ENCODE measurements at places on chromosomes 1 and 21.

GRCh38 chr1:73009311-73009710 is 727.0 kb upstream of the NEGR1 start:
- DNase-seq: no peak

DNA sequence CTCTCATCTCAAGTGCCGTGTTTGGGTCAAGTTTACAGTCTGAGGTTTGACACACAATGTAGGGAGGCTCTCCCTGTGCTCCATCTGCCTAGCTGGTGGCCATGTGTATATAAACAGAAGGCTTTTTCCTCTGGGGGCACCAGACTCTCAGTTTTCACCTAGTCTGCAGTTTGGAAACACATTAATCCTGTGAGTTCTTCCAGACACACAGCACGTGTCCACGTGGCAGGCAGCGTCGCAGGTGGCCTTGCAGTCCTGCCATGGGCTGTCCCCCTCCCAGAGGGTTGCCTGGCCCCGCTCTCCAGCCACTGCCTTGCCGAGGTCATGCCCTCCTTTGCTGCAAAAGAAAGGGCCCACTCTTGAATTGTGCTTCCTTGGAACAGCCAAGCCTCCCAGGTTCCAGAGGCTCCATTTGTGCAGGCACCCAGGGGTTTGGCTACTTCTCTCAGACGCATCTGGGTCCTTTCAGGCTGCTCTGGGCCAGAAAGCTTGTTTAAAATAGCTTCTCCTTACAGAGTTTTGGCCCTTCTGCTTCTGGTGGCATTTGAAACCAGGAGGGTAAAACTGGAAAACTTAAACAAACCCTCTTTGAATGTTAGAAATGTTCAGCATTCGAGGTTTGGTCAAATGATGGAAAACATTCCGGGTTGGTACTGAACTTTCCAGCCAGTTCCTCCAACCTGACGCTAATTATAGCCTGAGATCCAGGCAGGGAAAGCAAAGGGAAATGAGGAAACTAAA is 4.4 kb upstream of the RUNX1 start:
- no peak for DNase-seq

- DNase-seq: no peak
Measured at GRCh38 chr1:10340930-10341590, 57.8 kb upstream of the PGD start.

GRCh38 chr21:45089964-45090363 is 15.6 kb downstream of the ADARB1 start:
- DNase-seq: no peak

GRCh38 chr1:76919085-76919484 is 51.8 kb downstream of the ST6GALNAC5 start:
- DNase-seq: no peak

- DNase-seq: no peak
Measured at GRCh38 chr1:92572520-92572919, 85.8 kb upstream of the GFI1 start.

DNA sequence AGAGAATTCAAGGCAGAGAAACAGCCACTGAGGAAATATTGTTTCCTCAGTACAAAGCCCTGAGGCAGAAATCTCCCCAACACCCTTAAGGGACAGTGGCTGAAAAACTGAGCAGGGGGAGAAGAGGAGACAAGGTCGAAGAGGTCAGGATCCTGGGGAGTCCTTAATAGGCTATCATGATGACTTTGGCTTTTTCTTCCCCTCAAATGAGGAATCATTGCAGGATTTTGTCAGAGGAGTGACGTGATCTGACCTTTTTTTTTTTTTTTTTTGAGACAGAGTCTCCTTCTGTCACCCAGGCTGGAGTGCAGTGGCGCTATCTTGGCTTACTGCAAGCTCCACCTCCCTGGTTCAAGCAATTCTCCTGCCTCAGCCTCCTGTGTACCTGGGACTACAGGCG is 10.2 kb downstream of the MAP7D1 start:
- no peak for DNase-seq

GRCh38 chr21:38621132-38621531 is 122.9 kb upstream of the ERG start:
- DNase-seq: no peak

DNA sequence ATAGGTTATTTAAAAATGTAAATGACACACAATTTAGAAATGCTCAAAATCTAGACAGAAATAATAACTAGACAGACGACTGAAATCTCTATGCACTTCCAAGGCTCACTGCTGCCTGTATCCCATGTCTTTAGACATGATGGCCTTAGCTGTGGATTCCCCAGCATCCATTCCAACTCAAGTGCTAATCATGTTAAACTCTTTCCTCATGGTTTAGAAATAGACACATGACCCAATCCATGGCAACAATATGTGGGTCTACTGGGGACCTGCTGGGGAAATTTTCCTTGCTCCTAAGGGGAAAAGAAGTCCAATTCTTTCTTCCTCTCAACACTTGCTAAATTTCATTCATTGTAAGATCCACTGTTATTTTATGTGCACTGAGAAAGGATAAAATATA is 188.5 kb downstream of the SLC45A1 start:
- DNase-seq: no peak

DNA sequence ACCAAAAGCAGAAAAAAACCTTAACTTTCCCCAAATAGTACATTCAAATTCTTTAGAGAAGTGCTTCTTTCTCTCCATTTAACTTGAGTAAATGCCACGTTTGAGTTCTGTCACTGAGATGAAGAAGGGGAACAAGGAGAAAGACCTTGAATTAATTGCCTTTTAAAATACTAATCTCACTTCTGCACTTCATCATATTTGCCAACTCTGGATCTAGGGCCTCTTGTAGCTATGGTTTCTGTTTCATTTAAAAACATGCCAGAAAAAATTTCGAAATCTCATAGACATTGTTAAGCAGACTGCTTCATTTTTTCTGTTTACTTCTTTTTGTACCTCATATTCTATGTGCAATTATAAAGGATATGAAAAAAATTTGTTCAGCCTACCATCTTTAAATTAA is 24.6 kb downstream of the MIXL1 start:
- no peak for DNase-seq

GRCh38 chr21:17455028-17455353 is 57.9 kb upstream of the CXADR start:
- DNase-seq: no peak

DNA sequence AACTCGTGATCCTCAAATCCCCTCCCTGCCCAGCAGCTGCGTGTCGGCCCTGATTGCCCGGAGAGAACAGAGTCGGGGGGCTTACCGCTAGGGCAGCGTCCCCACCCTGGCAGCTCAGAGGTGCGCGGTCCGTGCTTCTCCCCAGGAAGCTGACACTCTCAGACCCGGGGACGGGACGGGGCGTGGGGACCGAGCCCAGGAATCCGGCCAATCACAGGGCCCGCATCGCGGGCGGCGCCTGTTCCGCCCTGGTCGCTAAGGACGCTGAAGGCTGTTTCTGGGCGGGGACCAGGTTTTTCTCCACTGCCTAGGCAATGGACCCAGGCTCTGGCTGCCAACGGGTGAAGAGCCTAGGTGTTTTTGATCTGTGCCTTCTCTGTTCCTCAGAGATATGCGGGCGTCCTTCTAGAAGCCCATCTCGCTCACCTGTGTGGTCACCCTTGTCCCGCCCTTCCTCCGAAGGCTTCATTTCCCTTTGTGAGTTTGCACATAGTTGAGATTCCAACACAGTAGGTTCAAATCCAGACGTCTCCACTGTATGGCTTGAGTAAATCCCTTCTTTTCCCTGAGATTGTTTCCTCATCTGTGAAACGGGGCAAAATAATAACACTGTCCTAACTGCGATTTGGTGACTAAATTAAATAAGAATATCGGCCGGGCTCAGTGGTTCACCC is at the start of gene C1orf87:
TSS of gene C1orf87 (minus strand) at position 166 of the 674 bp plus-strand sequence. CDS start 1,127 bp downstream, outside the sequence.
- DNase-seq: no peak

- no peak for DNase-seq
Measured at GRCh38 chr1:45820173-45820572, 16.8 kb downstream of the MAST2 start.

GRCh38 chr1:224623743-224624333 is 7.7 kb downstream of the CNIH3 start:
- DNase-seq: no peak

DNA sequence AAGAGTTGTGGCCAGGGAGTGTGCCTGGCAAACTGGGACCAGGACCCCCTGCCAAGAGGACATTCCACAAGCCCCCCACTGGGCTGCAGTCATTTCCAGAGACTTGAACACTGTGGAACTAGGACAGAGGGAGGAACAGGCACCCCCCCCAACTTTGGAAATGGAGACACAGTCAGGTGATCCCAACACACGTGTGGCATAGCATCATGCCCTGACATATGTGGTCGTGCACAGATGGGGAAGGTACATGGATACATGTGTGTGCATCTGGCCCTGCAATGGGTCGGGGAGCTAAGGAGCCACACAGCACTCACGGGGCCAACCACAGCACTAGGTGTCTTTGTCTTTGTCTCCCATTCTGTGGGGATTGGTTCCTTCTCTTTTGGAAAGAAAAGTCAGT is 6.6 kb upstream of the TFF3 start:
- DNase-seq: no peak

GRCh38 chr1:230231774-230232145 is 164.7 kb downstream of the GALNT2 start:
- no peak for DNase-seq

DNA sequence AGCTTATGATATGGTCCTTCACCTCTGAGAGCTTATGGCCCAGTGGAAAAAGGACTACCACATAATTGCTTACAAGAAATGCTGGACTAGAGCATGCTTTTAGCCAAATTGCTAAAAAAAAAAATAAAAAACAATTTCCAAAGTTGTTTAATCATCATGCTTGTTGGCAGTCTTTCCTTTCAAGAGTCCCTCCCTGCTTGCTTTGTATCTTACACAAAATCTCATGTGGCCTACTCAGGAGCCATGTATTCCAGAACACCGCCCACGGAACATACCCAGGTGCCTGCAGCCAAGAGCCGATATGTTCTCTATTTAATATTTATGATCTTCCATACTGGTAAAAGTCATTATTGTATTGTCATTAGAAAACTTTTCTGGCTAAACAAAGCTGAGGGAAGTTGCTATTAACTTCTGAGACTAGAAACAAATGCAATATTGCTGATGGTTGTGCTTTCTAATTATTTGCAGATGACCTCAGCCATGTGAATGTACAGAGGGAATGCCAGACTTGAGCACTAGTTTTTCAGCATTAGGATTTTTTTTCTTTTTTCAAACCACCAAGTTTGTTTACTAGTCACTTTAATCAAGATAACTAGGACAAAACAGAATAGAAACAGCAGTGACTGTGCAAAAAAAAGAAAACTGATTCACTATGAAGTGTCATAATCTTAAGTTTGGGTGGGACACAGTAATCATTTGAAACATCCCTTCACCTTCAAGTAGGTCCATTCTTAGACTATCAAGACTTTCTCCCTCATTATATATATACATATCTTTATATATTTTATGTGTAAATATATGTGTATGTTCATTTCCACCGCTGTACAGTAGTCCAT is 129.3 kb upstream of the GORAB start:
- DNase-seq: no peak
